Nucleus accumbens (tissue), 56 donors: ENCODE measurements at places on chromosomes 16 and 17.
A peak's percentile ranks its signal among the peaks of the same experiment; 100 is the strongest.

DNA sequence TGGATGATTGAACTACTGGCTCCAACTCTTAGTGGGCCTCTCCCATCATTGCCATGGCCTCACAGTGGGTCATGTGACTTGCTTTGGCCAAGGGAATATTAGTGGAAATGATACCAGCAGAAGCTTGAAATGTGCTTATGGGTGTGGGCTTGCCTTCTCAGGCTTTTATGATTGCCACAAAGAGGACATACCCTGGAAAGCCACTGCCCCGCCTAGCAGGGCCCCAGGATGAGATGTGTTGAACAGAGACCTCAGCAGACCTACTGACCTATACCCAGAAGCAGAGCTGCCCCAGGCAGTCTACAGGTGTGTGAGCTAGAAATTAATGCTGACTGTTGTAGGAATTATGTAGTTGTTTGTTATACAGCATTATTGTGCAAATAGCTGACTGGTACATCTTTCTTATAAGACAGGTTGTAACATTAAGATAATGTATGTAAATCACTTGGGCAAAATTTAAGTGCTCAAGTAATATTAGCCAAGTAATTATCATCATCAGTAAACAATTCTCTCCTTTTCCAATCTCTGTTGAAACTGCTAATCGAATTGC is 67.8 kb upstream of the CDH5 start:
- DNase-seq: no peak

DNA sequence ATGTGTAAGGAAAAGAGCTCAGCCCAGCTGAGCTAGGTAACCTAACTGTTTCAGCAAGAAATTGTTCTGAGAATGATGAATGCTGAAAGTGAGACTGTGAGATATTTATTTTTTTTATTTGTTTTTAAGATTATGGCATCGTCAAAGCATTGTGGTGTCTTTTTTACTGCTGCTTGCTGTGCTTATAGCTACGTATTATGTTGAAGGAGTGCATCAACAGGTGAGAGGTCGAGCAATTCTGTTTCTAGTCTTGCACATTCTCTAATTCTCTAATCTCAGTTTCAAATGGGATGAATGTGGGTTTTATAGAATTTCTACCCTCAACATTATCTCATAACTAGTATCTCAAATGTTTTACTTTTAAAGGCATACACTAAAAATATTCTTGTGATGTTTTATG is 29.9 kb downstream of the VMP1 start:
- DNase-seq: no peak

DNA sequence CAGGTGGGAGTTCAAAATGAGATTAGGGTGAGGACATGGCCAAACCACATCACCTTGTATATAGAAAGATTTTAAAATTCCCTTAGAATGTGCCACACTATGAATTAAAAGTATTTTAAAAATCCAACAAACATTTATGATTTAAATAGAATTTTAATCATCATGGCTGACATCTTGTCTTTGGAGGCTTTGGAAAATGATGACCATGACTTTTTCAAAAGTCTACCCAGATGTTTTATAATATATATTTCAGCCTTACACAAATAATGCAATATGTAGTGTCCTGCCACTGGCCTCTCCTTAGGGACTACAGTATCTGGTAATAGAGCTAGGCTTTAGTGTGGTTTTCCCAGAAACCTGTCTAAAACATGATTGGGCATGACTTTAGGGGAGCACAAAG is 1353.4 kb upstream of the GOT2 start:
- DNase-seq: no peak

DNA sequence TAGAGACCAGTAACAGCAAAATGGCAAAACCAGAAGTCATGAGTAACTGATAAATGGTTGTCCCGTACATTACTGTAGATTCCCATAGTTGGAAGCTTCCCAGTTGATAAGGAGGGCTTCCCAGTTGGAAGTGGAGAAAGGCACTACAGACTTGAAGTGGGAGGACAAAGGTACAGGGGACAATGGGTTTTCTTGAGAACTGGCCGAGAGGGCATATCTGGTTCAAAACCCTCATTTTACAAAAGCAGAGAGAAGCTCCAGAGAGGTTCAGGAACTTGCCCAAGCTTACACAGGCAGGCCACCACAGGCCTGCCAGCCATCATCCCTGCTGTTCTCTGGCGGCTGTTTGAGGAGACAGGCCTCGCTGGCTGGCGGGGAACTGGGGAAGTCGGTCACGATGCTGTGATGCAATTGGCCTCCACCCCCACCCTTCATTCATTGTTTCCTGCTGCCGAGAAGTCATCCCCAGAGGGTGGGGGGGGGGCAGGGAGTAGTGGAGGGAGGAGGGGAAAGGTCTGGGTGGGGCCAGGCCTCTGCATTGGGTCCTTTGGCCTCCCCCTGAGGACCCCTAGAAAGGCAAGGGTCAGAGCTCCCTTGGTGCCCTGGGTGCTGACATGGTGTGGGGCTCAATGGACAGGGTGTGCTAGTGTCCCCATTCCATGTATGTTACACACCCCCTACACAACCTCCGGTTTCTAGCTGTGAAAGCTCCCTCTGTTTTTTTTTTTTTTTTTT is 3.0 kb downstream of the UBALD2 start:
- peak; percentile 30 for DNase-seq

DNA sequence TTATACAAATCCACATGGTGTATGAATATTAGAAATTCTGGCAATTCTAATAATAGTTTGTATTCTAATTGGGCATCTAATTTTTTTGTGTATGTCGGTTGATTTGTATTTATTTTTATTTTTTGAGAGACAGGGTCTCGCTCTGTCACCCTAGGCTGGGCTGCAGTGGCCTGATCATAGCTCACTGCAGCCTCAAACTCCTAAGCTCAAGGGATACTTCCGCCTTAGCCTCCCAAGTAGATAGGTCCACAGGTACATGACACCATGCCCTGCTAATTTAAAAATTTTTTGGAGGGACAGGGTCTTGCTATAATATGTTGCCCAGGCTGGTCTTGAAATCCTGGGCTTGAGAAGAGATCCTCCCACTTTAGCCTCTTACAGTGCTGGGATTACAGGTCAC is 104.6 kb downstream of the TRIM37 start:
- DNase-seq: no peak

DNA sequence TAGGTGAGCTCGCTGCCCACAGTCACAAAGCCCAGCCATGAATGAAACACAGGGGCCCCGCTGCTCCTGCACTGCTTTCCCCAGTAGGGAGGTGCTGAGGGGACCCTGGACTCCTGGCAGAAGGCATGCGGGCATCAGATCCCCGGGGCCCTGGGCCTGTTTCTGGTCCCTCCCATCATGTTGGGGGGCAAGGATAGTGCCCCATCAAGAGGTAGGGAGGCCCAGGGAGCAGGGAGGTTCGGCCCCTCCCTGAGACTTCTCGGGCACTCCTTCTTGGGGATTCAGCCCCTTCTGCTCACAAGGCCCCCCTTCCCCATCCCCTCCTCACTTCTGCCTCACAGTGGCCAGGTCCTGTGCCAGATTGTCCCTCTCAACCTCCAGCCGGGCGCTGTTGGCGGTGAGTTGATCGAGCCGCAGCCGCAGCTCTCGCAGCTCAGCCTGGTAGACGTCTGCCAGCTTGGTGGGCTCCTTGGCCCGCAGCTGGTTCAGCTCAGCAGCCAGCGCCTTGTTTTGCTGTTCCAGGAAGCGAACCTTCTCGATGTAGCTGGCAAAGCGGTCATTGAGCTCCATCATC is 515 bp downstream of the GFAP start:
- no peak for DNase-seq
